IPS-NIHi11 (cell line): ENCODE measurements at places on chromosomes 3 and 15.

GRCh38 chr15:82919231-82919886, 33.2 kb downstream of the HOMER2 start:
- no peak for DNase-seq

GRCh38 chr3:24161841-24162240, 216.8 kb downstream of the NR1D2 start:
- no peak for DNase-seq

- peak; percentile 44 for DNase-seq
Measured at GRCh38 chr3:107999215-107999775, 91.5 kb downstream of the CD47 start.

DNA sequence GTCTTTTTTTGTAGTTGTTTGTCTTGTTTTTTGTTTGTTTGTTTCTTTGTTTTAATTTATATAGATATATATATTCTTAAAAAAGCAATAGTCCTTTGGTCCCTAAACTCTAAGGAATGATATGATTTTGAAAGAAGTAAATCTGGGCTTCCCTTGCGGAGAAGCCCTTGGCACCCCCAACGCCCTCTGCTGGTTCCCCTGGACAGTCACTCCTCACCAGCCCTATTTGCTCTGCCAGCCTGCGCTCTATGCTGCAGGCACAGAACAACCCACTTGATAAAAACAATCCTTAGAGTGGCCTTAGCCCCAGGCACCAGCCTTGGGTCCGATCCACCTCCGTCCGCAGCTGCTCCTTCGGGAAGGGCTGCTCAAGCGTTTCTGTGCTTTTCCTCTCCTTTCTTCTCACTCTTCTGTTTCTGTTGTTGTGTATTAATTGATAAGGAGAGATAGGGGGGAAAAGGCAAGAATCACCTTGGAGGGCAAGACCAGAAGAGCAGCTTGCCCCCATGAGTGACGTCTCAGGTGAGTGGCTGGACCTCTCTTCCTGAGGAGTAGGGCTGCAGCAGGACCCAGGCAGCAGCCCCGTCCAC, 13.7 kb upstream of the PARP6 start:
- DNase-seq: peak; percentile 80

- no peak for DNase-seq
Measured at GRCh38 chr3:47573190-47574172, 5.2 kb downstream of the CSPG5 start.

DNA sequence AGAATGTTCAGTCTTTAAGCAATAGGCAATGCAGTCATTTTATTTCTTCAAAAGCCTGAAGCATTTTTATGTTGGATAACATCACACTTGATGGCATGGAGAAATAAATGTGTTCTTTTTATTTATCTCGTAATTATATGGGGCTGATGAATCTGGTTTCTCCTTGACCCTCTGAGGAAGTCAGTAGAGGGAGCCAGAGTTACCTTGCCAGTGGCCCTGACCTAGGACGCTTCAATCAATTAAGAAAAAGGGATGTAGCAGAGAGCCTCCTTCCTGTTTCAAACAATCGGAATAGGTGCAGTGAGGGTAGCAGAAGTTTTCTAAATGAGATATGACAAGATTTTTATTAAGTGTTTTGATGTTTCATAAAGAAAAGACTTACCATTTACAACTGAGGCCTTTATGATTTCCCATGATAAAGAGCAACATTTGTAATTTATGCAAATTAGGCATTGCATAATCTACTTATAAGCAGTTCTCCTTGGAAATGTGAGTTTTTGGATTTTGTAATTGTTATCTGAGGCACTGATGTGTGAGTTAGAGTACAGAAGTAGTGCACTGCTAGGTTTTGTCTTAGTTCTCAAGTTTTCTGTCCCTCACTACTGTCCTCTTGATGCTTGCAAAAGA, 129.1 kb downstream of the RAP2B start:
- peak; percentile 41 for DNase-seq

- DNase-seq: no peak
Measured at GRCh38 chr3:23659274-23659673, 146.5 kb upstream of the UBE2E1 start.

- DNase-seq: peak; percentile 81
Measured at GRCh38 chr3:14598143-14598569, 53.4 kb upstream of the CCDC174 start.

- DNase-seq: no peak
Measured at GRCh38 chr3:127077505-127078064, 94.7 kb downstream of the PLXNA1 start.

GRCh38 chr3:125055913-125056745, at the start of gene HEG1:
Gene HEG1, minus strand, starts transcription at chr3:125055997. Its CDS starts 107 bp downstream, at chr3:125055890.
- peak; percentile 96 for DNase-seq

DNA sequence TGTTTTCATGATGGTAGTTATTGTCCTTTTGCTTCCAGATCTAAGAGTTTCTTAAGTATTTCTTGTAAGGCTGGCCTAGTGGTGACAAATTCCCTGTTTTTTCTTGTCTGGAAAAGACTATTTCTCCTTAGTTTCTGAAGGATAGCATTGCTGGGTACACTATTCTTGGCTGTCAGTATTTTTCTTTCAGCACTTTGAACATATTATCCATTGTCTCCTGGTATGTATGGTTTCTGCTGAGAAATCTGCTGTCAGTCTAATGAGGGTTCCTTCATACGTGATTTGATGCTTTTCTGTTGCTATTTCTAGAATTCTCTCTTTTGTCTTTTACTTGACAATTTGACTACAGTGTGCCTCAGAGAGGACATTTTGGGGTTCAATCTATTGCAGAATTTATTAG, 134.3 kb downstream of the CGGBP1 start:
- DNase-seq: no peak

- peak; percentile 68 for DNase-seq
Measured at GRCh38 chr3:32374788-32375595, 16.7 kb upstream of the CMTM7 start.

DNA sequence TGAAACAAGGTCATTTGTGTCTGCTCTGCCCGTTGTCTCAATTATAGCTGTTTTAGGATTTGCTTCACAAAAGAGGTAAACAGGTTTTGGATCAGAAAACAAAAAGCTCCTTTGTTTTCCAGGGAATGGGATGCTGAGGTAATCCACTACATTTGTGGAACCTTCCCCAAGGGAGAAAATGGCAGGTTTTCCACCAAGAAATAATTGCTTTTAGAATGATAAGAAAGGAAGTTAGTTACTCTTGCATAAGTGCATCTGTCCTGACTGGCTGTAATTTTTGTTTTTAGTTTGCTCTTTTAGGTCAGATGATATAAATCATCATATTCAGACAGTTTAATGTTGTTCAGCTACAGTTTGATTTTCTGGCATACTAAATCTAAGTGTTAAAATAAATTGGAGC, 198.5 kb upstream of the COL8A1 start:
- DNase-seq: no peak

- no peak for DNase-seq
Measured at GRCh38 chr3:127788451-127788909, 33.8 kb downstream of the MGLL start.

DNA sequence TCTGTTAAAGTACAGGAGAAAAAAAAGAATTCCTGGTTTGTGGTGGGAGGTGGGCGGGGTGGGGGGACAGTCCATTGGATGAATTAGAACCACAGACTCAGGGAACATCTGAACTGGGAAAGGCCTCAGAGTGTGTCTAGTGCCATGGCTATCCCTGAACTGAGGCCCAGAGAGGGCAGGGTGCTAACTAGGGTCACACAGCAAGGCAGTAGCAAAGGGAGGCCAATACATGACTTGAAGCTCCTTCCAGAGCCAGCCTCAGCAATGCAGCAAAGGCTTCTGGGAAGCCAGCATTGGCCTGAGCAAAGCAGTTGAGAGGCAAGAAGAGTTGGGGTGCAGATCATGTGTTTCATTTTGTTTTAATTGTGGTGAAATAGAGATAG, 85.4 kb downstream of the SMAD6 start:
- no peak for DNase-seq

DNA sequence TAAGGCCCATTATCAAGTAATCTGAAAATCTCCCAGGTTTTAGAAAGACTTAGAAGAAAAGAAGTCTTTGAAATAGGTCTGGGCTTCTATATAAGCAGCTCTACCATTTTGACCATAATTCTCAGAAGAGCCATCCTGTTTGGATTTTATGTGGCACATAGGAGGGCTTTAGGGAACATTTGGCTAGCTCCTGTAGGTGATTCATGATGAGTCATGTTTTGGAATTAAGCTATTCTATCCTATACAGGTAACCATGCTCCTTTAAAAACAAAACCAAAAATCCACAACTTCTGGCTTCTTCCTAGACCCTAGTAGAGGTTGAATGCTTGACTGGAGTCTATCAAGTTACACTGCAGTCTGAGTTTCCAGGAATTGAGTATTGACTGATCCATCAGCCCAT, 8.9 kb downstream of the SST start:
- DNase-seq: no peak

GRCh38 chr3:29346828-29347227, 66.0 kb downstream of the RBMS3 start:
- no peak for DNase-seq

- DNase-seq: no peak
Measured at GRCh38 chr15:39392469-39393047, 188.3 kb upstream of the THBS1 start.

GRCh38 chr15:53982071-53982680, 3.9 kb downstream of the UNC13C start:
- DNase-seq: no peak

DNA sequence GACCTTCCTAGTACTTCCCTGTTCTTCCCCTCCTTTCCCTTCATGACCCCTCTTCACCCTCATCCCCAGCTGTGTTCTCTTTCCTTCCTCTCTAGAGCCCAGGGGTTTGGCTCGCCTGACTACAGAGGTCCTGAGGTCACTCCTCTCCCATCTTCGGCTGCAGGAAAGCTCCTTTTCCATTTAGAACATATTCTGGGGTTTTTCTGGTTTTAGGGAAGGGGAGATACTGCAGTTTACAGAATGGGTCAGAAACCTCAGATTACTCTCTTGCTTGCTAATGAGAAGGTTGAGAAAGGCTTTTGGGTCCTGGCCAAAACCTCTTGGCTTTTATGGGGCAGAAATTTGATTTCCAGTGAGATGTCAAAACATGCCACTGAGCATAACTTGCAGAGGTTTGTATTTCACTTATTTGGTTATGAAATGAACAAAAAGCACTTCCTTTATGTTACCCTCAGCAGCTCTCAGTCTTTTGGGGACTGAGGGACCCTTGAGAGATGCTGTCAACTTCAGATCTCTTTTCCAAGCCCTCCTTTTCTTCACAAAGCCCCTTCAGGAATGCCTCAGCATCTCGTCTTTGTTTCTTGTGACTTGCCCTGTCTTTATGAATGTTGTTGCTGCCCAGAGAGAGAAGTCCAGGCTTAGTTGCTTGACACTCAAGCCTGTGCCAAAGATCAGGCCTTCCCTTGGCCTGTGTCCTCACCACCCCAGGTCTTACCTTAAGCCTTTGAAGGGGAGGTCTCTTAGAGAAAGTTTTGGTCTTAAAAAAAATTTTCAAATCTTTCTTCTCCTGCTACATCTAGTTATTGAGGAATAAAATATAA, 121.7 kb upstream of the TPM1 start:
- DNase-seq: no peak

DNA sequence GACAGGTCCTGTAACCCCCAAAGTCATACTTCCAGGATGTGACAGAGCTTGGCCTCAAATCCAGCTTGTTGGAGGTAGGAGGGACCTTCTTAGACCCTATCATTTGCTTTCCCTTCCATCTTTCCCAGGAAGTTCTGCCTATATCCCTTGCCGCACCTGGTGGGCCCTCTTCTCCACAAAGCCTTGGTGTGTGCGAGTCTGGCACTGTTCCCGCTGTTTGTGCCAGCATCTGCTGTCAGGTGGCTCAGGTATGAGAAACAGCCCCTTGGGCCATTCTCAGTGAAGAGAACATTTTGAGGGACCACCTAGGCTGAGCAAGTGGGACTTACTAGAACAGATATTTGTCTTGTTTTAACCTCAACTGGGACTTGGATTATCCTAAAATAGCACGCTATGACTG, 1.3 kb downstream of the IL17RE start:
- no peak for DNase-seq

DNA sequence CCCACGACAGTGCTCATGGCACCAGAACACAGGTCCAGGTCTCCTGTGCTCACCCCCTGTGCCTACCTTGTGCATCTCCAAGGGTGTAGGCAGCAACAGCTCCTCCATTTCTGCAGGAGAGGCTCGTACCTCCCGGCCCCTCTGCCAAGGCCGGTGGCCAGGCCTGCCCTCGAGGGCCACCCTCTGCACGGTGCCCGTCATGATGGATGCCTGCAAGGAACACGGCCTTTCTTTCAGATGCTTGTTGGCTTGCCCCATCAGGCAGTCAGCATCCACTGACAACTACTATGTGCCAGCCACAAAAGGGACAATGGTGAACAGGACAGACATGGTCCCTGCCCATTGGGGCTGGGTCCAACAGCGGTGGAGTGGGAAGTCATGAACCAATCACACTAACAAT, 43.8 kb downstream of the GRIP2 start:
- DNase-seq: no peak

GRCh38 chr3:129992781-129993180, 18.3 kb downstream of the TRH start:
- DNase-seq: peak; percentile 67

- no peak for DNase-seq
Measured at GRCh38 chr3:10352146-10352911, 31.4 kb upstream of the SEC13 start.

DNA sequence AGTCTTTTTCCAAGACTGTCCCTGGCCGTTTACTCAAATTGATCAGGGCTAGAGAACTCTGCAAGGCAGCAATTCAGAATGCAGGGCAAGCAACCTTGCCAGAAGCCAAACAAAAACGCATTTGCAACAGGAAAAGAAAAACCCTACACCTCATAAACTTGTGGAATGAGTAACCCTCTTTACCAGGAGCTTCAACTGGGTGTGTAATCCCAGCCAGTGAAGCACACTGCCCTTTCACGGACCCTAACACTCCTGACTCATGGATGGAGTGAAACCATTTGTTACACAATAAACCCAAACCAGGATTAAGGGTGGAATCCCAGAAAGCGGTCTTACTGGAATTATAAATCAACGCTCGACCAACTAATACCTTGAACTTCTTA, 14.8 kb upstream of the LDHAL6B start:
- DNase-seq: no peak
